ENCODE measurements at places on chromosomes 7 and 10.

- no peak for DNase-seq
Measured at GRCh38 chr10:68105820-68106219, 3.5 kb upstream of the MYPN start.

DNA sequence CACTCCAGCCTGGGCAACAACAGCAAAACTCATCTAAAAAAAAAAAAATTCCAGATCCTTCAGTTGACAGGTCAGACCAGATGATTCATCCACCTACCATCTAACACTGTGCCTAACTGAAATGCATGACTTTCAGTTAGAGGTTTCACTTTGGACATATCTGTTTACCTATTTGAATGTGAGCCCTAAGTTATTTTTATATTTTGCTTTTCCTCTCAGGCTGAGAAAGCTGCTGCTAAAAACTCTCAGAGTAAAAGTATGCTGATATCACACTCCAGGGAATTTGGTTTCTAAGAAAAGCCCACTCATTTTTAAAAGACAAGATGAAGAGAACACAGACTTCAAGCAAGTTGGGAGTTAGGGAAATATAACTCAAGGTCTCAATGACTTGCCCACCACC is 126.0 kb downstream of the SGMS1 start:
- DNase-seq, result no peak

DNA sequence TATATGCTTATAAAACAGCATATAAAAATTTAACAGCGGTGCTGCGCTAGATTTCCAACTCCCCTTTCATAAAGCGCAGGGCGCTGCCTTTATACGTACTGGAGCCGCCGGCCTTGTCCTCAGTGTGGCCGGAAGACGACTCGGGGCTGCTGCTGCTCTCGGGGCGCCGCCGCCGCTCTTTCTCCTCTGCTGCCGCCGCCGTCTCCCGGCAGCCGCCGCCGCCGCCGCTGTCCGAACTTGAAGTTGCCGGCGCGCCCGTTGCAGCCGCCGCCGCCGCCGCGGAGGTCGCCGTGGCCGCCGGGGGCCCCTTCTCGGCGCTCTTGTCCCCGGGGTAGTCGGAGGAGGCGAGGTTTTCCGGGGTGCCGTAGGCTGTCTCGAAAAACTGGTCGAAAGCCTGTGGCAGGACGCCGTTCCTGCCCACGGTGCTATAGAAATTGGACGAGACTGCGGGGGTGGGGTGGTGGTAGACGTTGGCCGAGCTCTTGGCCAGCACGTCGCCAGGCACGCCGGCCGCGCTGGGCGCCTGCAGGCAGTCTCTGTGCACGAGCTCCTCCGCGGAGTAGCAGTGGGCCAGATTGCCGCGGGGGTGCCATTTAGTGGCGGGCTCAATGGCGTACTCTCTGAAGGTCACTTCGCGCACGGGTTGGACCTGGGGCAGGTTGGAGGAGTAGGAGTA is 557 bp downstream of the HOXA11 start:
- DNase-seq, result no peak

DNA sequence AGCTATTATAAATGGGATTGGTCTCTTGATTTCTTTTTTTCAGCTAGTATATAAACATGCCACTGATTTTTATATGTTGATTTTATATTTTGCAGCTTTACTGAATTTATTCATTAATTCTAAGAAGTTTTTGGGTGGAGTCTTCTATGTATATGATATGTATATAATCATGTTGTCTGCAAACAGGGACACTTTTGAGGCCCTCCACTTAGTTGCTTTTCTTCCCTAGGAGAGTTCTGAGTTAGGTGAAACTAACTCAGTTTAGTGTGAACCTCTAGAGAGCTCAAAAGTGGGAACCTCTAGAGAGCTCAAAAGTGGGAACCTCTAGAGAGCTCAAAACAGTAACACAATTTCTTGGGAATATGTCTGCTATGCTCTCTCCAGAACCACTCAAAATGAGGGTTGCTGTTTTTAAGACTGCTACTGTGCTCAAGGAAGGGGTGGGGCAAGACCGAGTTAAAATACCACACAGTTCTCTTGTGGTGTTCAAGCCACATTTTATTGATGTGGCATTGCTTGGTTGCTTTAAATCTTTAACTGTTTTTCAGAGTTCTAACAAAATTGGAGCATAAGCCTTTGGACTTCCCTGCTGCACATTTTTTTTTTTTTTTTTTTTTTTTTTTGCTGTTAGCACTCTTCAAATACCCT is 13.2 kb downstream of the CCDC7 start:
- DNase-seq, result no peak

DNA sequence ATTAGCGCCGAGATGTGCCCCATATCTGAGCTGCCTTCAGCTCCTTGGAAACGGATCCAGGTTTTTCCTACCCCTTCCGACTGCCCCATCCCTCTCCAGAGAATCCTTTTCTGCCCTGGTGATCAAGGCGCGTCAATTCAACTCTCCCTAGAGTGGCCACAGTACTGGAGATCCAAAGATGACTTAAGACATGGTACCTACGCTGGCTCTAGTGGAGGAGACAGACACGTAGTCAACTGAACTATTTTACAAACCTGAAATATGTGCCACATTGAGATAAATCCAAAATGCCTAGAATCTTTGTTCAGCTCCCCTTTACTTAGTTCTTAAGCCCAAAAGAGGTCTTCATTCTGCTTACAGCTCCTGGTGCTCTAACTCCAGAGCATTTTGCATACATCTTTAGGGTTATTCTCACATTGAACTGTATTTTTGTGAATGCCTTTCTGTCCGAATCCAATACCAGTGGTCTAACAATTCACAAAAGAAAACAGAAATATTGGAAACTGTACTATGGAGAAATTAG is 444 bp upstream of the TNPO3 start:
- no peak for DNase-seq

DNA sequence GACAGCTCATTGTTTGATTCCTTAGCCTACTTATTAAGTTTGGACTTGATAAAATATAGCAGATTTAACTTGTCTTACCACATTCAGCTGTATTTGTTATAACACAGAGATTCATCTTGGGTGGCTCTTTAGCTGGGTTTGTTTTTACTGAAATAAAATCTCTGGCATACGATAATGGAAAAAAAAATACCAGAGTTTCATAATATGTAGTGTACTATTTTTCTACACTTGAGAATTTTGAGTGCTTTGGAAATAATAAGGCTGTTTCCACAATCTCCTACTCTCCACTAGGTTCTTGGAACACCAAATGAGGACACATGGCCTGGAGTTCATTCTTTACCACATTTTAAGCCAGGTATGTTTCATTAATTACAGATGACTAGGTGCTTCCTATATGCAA is 218.6 kb upstream of the FZD1 start:
- no peak for DNase-seq

DNA sequence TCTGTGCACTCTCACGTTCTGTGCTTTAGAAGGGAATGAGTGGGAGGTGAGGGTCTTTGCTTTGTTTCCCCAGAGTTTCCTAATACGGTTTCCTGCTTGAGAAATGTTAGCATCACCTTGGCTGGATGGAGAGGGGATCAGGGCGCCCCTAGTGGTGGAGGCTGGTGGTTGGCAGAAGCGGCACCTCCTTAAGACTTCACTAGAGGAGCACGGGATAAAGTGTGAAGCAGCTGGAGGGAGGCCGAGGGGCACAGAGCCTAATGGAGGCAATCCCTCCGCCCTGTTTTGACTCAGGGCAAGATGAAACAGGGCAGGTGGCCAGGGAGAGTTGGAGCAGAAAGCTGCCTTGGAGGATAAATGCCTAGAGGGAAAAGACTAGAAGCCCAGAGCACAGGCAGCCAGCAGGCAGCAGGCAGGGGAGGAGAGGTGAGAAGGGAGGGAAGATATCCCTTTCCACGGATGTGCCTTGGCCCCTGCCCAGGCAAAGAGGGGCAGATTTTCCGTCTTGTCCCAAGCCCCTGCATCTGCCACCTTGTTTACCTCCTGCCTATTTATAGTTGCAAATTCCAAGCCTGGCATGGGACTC is 56.0 kb upstream of the BTRC start:
- peak; percentile 77 for DNase-seq

DNA sequence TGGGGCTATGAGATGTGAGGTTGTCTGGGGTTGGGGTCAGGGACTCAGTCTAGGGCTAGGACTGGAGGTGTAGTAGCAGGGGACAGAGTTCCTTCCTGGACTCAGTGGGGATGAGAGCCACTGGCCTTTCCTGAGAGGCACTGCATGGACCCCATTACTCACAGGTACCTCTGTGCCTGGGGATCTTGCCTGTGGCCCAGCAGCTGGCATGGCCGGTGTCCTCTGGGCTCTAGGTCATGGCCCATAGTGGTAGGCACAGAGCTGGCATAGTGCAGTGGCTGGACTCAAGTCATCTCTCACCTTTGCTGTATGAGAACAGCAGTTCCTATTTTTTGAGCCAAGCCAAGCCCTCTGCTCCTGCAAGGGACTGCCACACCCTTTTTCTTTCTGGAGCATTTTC is 51.9 kb downstream of the NEURL1 start:
- DNase-seq, result no peak

DNA sequence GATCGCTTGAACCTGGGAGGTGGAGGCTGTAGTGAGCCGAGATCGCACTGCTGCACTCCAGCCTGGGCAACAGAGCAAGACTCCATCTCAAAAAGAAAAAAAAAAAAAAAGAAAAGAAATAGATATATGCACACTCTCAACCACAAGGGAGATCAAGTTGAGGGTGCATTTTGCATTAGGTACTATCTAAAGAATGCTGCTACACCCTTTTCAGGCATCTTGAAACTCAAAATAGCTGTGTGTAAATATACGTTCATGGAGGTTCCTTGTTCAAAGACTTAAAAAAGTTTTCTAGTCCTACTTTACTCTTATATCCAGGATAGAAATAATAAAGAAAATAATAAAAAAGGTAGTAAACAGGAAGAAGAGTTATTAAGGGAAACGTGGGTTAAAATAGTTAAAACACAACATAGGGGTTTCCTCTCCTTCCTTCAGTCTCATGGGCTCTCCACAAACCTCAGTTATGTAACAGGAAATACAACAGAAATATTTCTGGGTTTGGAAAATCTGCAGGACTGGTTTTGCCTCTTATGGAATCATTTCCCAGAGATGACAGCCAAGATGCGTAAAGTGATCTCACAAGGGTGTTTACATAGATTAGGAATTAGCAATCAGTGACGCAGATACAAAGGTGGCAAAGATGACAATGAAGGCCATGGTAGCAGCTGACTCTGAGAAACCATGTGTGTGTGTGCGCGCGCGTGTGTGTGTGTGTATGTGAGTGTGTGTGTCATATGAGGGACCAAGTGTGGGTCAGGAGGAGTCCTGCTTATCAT is 15.1 kb downstream of the STEAP4 start:
- DNase-seq, result no peak

Data from NAMALWA (cell line).